ENCODE measurements at places on chromosomes 13 and 19. TPM values are rescaled to one million over a fixed set of nuclear protein-coding genes. Genes with fewer than 3 reads are reported as not detected.

TMC4 gene
- 1.1 TPM for total RNA-seq

GRCh38 chr19:1871630-1872029, 8.3 kb upstream of the KLF16 start:
- DNase-seq, result no peak

GRCh38 chr13:76882431-76882830, 3.8 kb downstream of the KCTD12 start:
- no peak for DNase-seq

OLFM4 gene
- 0.21 TPM for total RNA-seq

ZNF579 gene
- 10.8 TPM for total RNA-seq

Data from left cardiac atrium (tissue), 4 donors.